ENCODE measurements at places on chromosomes 13 and 19.

GRCh38 chr19:13001502-13002165 lies 6.4 kb downstream of the NFIX start:
- peak; percentile 94 for DNase-seq

DNA sequence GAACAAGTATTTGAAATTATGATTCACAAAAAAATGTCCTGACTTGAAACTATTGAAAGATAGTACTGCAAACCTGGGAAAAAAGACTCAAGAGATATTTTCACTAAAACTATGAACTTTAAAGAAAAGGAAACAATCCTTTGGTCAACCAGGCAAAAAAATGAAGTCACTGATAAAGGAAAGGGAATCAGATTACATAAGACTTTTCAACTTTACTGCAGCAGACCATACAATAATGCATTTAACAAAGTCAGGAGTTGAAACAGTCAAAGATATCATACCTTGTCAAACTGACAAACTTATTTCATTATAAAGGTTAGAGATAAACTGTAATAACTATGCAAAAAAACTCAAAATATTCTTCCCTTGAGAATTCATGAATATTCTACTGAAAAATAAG lies 361.6 kb downstream of the DLEU7 start:
- no peak for DNase-seq

DNA sequence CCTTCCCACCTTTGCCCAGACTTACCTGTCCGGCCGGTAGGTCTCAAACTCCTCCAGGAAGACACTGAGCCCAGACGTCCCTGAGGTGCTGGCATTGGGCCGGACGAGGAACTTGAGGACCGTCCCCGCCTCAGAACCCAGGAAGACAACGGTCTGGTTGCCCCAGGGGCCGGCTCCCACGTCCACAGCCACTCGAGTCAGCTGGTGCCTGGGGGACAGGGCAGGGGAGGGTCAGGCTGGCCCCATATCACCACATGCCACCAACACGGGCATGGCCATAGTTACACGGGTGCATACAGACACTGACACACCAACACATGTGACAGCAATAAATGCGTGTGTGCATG lies 8.4 kb upstream of the LRG1 start:
- no peak for DNase-seq

DNA sequence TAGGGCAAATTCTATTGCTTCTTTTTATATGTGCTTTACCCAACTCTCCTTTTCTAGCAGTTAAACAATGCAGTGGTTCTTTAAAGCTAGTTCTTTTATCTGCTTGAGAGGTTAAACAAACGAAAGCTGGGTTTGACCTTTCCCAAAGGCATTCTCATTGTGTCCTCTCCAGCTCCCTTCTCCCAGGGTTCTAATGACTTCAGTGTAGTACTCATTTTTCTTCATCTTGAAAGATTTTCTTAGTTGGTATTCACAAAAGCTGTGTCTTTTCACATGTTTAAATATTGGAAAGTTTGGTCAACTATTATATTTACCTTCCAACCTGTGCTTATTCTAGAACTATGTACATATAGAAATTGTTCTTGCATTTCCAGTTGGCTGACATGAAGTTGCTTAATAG lies 1.5 kb downstream of the WASF3 start:
- DNase-seq, result no peak

DNA sequence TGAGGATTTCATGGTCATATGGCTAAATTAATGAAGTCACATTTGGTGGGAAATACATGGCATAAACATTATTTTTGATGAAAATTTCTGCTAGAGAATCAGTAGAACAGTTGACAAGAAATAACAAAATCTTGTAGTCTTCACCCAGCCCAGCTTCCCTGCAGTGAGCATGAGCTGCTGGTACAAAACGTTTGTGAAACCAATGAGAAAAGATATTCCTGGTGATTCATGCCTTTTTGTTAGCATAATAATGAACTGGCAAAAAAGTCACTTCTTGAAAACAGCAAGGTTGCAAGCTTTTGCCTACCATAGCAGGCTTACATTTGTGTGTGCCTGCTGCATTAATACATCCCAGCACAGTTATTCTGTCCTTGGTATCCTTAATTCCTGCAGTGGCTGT lies 475.9 kb upstream of the HTR2A start:
- no peak for DNase-seq
